T47D (cell line): ENCODE measurements at places on chromosomes 1 and 21.

GRCh38 chr1:2496087-2496622 is 20.1 kb downstream of the PLCH2 start:
- no peak for DNase-seq

DNA sequence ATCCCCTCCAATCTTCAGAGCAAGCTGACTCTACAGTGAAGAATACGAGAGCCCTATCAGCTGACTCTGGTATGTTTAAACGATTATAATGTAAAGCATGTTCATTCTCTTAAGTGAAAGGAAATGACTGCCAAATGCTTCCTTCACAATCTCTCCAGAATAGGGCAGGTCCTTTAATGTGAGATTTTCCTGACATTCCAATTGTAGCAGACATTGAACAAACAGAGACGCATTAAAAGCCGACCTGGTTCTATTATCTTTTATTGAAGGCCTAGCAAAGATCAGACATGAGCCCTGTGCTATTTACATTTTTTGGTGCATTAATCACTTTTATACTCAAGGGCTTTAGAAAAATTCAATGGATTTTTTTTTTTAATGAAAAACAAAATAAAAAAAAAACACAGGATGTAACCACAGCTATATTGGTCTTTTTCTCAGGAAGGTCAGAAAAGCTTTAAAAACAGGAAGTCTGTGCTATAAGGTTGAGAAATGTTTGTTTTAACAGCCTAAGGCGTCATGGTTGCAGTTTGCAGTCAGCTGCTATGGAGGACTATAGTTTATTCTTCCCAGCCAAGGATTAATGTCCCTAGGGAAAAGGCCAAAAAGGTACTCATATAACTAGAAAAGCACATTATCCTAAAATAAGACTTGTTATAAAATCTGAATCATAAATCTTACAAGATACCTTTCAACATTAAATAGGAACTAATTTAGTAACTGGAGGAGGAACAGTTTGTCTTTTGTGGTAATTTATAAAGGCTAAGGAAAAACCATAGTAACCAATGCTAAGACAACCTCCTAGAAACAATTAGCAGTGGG is 104.8 kb downstream of the RERE start:
- DNase-seq, result no peak

DNA sequence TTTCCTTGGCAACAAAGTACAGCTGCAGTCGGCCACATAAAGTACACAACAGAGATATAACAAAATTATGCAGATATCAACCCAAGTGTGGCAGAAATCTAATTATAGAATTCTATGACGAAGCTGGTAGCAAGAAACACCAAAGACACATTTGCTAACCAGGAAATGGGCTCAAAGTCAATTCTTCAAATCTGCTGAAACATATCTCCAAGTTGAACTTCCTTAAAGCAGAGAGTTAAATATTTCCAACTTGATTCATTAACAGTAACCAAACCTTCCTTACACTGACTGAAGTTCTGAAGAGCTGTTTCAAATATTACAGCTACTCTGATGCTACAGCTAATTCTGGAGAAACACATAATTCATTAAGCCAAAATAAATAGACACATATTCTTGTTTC is 67.6 kb upstream of the SDC3 start:
- DNase-seq, result no peak

DNA sequence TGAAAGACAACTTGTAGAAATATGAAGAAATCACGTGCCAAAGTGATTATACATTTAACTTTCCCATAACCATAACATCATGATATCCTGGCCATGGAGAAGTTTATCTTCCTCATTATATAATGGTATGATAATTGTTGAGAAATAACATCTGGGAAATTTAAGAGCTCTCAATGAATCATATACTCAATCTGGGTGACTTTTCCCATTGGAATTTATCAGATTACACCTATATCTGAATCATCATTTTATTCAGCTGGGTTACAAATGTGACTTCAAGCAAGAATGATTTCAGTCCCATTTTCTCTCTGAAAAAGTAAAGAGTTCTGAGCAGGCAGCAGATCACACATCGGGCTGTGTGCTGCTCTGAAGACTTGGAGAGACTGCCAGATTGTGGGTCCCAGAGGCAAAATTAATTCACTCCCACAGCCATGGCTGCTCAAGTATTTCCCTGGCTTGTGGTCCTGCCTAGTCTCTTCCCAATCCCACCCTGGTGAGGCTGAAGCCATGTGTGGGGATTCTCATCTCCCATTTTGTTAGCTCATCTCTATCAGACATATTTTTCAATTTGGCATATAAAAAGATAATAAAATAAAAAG is 278.0 kb downstream of the MRPL39 start:
- DNase-seq, result no peak

DNA sequence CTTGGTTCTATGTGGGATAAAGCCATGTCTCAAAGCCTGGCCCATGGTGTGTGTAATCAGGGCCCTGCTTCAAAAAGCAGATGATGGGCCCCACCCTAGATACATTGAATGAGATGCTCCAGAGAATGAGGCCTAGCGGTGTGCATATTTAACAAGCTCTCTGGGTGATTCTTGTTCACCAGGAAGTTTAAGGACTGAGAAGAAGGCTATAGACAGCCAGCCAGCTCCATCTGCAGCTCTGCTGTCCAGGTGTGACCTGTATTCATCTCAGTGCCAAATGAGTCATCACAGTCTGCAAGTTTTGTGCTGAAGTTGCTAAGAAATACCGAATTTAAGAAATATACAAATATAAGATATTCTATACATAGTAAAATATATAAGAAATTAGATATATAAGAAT is 182.0 kb upstream of the RUNX1 start:
- no peak for DNase-seq

DNA sequence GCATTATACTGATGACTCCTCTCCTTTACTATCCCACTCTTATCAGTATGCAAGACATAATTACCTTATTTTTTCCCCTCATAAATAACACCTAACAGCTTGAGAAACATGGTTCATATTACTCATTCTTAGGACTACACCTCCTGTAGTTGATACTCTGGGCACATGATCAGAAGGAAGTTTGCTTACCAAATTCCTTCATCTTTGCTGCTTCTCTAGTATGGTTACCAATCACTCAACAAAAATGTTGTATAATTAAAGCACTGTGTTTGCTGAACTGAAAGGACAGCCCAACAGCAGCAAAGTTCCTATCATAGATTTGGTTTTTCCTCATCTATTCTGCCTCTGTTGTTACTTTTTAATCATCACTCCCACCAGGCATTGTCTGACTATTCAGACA is 586.3 kb downstream of the LRRIQ3 start:
- no peak for DNase-seq

GRCh38 chr1:40338745-40339419 is 21.8 kb upstream of the COL9A2 start:
- DNase-seq, result peak; percentile 86
